ENCODE measurements at places on chromosomes 12 and 14.

DNA sequence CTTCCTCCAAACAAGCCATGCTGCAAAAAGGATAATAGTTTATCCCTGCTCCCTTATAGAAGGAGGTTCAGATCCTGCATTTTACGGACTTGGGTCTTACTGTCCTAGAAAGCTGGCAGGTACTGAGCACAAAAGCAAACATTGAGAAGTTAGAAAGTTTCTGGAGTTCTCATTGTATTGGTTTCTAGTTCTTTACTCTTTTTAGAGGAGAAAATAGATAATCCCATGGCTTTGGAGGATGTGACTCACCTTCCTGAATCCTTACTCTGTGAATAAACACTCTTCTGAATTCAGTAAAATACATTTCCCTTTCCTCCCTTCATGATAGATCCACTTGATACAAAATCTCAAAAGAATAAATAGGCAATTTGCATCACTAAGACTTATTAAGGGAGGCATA lies 188.9 kb downstream of the NPAS3 start:
- no peaks in the 10 kb centered on the region for H3K36me3 ChIP-seq
- H3K4me3 ChIP-seq: no peak overlapping the region
- DNase-seq: no peak
- H3K4me1 ChIP-seq: no peaks in the 10 kb centered on the region

- no peak overlapping the region for H3K4me3 ChIP-seq
- DNase-seq: no peak
- no peak overlapping the region for H3K27ac ChIP-seq
These were observed 1262.4 kb upstream of the SEL1L start for GRCh38 chr14:82796086-82796485.

- no peaks in the 10 kb centered on the region for H3K4me1 ChIP-seq
- H3K36me3 ChIP-seq: peaks cover 9% of the 10 kb centered on the region
- H3K27me3 ChIP-seq: no peaks in the 10 kb centered on the region
- DNase-seq: no peak
- no peak overlapping the region for H3K4me3 ChIP-seq
These were observed 22.8 kb downstream of the IFT81 start for GRCh38 chr12:110146986-110147385.

DNA sequence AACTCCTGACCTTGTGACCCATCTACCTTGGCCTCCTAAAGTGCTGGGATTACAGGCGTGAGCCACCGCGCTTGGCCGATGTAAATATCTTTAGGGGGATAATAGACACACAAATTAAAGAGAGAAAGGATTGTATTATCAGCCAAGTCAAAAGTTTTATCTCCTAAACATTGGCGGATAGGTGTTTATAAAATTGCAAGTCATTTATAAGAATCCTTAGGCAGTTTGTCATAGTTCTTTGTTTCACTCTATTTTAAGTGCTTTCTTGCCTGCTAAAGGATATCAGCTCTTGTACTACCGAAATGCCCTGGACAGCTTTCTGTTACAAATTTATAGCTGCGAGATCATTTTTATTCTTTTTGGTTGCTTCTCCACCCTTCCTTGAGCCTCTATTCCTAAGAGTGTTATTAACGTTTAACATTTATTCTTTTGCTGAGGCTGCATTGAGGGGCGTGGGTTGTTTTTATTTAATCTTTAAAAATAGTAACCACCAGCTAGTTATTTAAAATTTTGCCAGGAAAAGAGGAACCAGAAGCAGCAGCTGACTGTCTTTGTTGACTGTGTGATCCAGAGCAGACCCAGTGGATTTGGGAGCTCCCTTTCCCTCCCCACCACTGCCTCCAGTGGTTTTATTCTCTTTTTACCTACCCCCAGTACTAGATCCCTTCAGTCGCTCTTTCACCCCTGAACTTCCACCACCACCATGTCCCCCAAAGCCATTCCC lies 106.4 kb downstream of the DIP2B start:
- no peak overlapping the region for H3K27ac ChIP-seq
- no peak overlapping the region for H3K4me3 ChIP-seq
- H3K4me1 ChIP-seq: peaks cover 22% of the 10 kb centered on the region
- DNase-seq: no peak
- H3K27me3 ChIP-seq: no peaks in the 10 kb centered on the region
- no peaks in the 10 kb centered on the region for H3K36me3 ChIP-seq

DNA sequence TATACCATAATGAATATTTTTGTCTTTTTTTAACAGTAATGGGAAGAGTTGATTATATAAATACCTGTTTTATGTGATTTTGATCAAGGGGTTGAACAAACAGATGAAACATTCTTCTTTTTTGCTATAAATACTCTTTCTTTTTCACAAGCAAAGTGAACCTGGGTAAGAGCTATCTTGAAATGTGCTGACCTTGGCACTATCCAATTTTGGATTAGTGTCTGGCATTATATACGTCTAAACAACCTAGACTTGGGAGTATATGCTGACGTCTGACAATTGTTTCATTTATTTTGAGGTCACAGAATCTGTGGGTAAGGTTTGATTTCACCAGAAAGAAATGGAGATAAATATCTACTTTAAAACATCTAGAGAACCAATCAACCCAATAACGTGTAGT lies 716.0 kb upstream of the STXBP6 start:
- no peak for DNase-seq
- no peaks in the 10 kb centered on the region for H3K36me3 ChIP-seq
- no peaks in the 10 kb centered on the region for H3K4me1 ChIP-seq
- H3K27ac ChIP-seq: no peak overlapping the region

GRCh38 chr12:69401940-69402339 lies 42.4 kb downstream of the YEATS4 start:
- H3K27ac ChIP-seq: peak overlapping the region; percentile 79
- no peaks in the 10 kb centered on the region for H3K36me3 ChIP-seq
- no peak for DNase-seq
- peaks cover 42% of the 10 kb centered on the region for H3K4me1 ChIP-seq
- H3K27me3 ChIP-seq: no peaks in the 10 kb centered on the region

- H3K27ac ChIP-seq: no peak overlapping the region
- H3K4me3 ChIP-seq: no peak overlapping the region
- H3K4me1 ChIP-seq: no peaks in the 10 kb centered on the region
- DNase-seq: no peak
- H3K27me3 ChIP-seq: no peaks in the 10 kb centered on the region
- peaks cover 3% of the 10 kb centered on the region for H3K36me3 ChIP-seq
These were observed 29.3 kb downstream of the ACTR6 start for GRCh38 chr12:100229876-100230275.

DNA sequence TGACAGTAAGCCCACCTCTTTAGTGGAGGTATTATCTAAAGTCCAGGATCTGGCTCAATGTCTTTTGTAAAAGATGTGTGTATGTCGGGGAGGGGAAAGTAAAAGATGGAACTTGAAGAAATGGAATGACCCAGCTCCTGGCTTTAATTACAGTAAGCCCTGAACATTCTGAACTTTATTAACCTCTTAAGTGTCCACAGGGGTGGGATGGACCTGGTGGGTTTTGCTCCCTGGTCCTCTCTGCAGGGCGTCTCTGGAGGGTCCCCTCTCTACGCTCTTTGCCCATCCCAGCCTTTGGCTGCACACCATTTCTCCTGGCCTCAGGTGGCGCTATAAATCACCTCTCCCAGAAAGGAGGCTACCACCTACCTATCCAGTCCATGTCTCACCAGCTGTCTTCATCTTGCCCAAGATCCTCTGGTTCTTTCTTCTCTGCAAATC lies 3.7 kb upstream of the CISTR start:
- H3K27me3 ChIP-seq: no peaks in the 10 kb centered on the region
- no peak overlapping the region for H3K4me3 ChIP-seq
- H3K36me3 ChIP-seq: no peaks in the 10 kb centered on the region
- peaks cover 18% of the 10 kb centered on the region for H3K4me1 ChIP-seq
- H3K27ac ChIP-seq: no peak overlapping the region

DNA sequence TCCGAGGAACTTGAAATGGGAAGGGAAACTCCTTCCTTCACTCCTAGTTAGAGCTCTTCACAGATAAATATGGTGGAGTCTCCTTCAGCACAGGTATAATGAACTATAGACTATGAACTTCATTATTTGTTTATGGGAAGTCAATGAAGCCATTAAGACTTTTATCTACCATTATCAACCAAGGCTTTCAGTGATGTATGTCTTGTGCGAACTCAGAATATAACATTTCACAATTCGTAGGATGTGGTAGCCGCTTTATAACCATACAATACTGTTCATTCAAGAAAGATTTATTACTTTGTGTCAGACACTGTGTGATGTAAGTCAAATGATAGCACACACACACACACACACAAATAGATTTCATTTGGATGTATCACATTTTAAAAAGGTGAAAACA lies 24.8 kb upstream of the ETNK1 start:
- H3K27ac ChIP-seq: no peak overlapping the region
- H3K27me3 ChIP-seq: no peaks in the 10 kb centered on the region
- no peak overlapping the region for H3K4me3 ChIP-seq
- no peaks in the 10 kb centered on the region for H3K36me3 ChIP-seq
- no peak for DNase-seq
- no peaks in the 10 kb centered on the region for H3K4me1 ChIP-seq

DNA sequence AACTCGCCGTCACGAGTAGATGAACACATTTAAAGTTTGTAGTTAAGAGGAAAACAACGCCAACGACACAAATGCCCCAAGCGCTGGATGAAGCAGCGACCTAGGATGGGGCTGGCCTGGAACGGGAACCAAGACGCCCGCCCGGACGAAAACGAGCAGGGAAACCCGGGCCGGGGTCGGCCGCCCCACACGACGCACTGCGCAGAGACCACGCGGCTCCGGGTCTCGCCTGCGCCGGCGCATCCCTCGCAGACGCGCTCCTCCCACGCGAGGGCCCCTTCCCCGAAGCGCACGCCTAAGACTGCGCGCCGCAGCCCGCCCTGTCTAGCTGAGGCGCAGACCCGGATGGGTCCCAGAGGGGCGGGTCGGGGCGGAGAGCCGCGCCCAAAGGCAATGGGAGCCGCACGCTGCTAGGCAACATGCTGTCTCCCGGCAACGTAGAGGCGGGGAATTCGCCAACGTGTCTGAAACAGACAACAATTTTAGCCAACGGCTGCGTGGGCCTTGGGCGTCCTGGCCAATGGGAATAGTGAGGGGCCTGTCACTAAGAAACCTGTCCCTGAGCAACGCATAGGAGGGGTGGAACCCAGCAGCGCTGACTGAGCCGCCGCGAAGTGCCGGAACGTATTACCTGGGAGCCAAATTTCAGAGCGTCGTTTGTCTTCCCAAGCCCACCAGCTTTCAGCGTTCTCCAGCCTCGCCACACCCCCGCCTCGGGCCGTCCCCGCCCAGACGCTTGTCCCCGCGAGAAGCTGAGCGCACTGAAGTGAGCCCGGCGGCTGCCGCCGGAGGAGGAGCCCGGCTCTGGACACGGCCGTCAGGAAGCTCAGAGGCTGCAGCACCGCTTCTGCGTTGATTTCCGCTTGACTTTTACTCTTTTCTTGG lies 21.0 kb upstream of the CHFR start:
- H3K36me3 ChIP-seq: no peaks in the 10 kb centered on the region
- H3K4me3 ChIP-seq: peak overlapping the region; percentile 75
- no peaks in the 10 kb centered on the region for H3K27me3 ChIP-seq
- H3K27ac ChIP-seq: peak overlapping the region; percentile 83
- no peaks in the 10 kb centered on the region for H3K4me1 ChIP-seq
- peak; percentile 75 for DNase-seq

DNA sequence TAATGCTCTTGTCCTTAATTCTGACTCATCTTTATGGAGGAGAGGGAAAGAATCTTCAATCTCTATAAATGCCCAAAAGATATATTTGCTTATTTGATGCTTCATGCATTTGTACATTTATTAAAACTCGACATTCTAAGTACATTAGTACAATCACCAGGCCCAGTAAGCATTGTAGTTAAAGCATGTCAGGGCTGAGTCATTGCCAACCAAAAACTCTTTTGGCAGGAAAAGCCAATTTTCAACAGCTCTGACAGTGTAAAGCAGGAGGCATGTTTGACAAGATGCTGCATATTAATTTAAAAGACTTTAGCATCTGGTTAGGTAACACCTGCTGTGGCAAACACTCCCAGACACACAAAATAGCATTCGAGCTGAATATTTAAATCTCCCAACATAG lies 290.9 kb downstream of the PPFIA2 start:
- no peak overlapping the region for H3K27ac ChIP-seq
- no peaks in the 10 kb centered on the region for H3K27me3 ChIP-seq
- no peaks in the 10 kb centered on the region for H3K36me3 ChIP-seq
- DNase-seq: no peak
- H3K4me1 ChIP-seq: no peaks in the 10 kb centered on the region
- H3K4me3 ChIP-seq: no peak overlapping the region

- no peaks in the 10 kb centered on the region for H3K27me3 ChIP-seq
- H3K4me3 ChIP-seq: peak overlapping the region; percentile 82
- peak overlapping the region; percentile 17 for H3K27ac ChIP-seq
- no peak for DNase-seq
- H3K4me1 ChIP-seq: peaks cover 18% of the 10 kb centered on the region
These were observed 628 bp upstream of the LLPH start for GRCh38 chr12:66131067-66131688.

GRCh38 chr12:3020850-3021435 lies 56.2 kb upstream of the TSPAN9 start:
- H3K27me3 ChIP-seq: no peaks in the 10 kb centered on the region
- no peak for DNase-seq
- no peak overlapping the region for H3K27ac ChIP-seq
- peaks cover 11% of the 10 kb centered on the region for H3K36me3 ChIP-seq
- no peaks in the 10 kb centered on the region for H3K4me1 ChIP-seq

DNA sequence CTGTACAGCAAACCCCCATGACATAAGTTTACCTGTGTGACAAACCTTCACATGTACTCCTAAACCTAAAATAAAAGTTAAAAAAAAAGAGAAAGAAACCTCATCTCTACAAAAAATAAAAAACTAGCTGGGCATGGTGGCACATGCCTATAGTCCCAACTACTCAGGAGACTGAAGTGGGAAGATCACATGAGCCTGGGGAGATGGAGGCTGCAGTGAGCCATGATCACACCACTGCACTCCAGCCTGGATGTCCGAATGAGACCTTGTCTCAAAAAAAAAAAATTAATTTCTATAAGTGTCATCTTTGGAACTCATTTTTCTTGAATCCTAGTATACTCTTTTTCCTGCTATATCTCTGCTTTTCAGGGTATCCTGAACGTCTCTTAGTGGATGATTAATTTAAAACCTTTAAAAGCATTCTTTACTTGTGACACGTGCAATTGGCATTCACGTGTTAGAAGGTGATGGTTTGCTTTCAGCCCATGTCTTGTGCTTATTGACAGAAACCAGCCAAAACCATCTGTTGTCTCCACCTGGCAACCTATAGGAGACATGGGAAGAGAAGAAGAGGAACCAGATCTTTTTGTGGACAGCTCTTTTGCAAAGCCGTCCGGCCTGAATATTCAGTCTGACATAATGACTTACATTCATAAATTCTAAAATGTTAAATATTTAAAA lies 30.6 kb upstream of the PPFIBP1 start:
- no peaks in the 10 kb centered on the region for H3K27me3 ChIP-seq
- no peaks in the 10 kb centered on the region for H3K4me1 ChIP-seq
- H3K36me3 ChIP-seq: no peaks in the 10 kb centered on the region
- no peak overlapping the region for H3K27ac ChIP-seq
- H3K4me3 ChIP-seq: no peak overlapping the region
- no peak for DNase-seq

- H3K4me1 ChIP-seq: no peaks in the 10 kb centered on the region
- no peak for DNase-seq
- no peaks in the 10 kb centered on the region for H3K27me3 ChIP-seq
These were observed 171.5 kb upstream of the PRICKLE1 start for GRCh38 chr12:42761086-42761485.

GRCh38 chr12:87991483-87991882 lies 37.7 kb downstream of the C12orf50 start:
- no peak for DNase-seq
- H3K27me3 ChIP-seq: no peaks in the 10 kb centered on the region
- no peaks in the 10 kb centered on the region for H3K36me3 ChIP-seq
- H3K4me3 ChIP-seq: no peak overlapping the region
- H3K27ac ChIP-seq: no peak overlapping the region

Measured in thoracic aorta (tissue), 2 donors.